ENCODE measurements at places on chromosomes 3 and 15.

GRCh38 chr3:134374105-134374790 is at the start of gene AMOTL2:
Gene AMOTL2 (minus strand): TSS chr3:134374447. CDS start chr3:134371433, 3,014 bp downstream.
- DNase-seq, result peak; percentile 72

- no peak for DNase-seq
Observed at GRCh38 chr3:42262525-42262924, 3.5 kb downstream of the CCK start.

GRCh38 chr15:71792521-71792920 is 17.8 kb upstream of the NR2E3 start:
- no peak for DNase-seq

GRCh38 chr3:122497425-122497824 is 17.3 kb downstream of the KPNA1 start:
- DNase-seq, result no peak

DNA sequence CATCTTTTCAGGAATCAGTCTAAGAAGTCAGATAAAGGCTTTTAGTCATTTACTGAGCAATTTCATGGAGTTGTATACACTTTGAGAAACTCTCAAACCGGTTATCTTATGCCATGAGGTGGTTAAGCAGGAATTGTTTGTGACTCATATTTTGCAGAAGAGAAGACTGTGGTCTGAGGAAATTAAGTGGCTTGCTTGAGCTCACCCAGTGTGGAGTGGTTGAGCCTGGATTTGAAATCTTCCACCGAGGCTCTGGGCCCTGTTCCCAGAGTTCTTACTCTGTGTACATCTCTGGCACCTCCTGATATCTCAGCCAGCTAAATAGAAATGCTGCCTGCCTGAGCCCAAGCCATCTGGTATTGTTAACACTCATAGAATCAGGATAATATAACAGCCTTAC is 37.8 kb upstream of the BCL6 start:
- peak; percentile 20 for DNase-seq

- DNase-seq, result no peak
Observed at GRCh38 chr3:6248528-6248927, 612.4 kb upstream of the GRM7 start.

DNA sequence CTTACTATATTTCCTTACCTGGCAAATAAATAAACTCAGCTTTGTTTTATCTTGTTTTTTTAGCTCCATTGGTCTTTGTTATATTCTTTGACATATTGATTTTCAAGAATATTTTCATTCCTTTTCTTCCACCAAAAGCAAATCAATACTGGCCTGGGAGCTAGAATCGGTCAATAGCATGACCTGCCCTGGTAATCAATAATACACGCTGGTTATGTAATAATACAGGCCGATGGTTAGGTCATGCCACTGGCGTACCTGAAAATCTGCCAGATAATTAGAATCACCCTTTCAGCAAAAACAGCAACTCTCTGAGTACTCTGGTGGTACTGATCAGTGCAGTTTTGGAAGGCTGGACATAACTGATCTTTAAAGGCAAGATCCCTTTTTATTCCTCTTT is 39.9 kb downstream of the PEAK1 start:
- no peak for DNase-seq

DNA sequence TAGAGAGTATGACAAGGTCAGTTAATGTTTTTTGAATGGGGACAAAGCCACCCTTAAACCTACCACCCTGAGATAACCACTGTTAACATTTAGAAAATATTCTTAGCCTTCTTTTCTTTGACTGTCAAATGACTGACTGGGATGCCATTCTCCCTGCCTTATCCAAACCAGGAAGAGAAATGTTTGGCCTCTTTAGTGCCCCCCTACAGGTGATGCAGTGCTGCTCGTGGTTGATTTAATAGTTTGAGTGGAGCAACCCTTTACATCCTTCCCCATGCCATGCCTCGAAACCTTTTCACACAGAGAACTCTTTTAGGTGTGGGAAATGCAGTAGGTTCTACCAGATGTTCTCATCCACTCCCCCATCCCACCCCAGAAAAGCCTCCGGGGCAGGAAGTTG is 38.7 kb upstream of the UMPS start:
- DNase-seq, result no peak

DNA sequence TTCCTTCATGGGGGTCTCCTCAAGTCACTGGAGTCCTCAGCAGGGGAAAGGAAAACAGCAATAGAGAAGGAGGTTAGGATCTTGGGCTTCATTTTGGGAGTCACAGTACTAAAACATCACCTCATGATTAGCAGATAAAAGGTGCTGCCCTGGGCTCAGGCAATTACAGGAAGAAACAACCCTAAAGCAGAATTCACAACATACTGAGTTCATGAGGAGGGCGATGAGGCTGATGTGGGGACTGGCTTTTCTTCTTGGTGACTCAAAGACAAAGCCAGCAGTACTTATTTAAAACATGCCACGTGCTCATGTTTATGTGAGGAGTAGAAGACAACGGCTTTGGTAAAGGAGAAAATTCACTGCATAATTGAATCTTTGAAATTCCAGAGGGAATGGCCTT is 822.3 kb upstream of the CFAP20DC start:
- DNase-seq, result no peak

- peak; percentile 50 for DNase-seq
Observed at GRCh38 chr3:173584093-173584837, 186.7 kb downstream of the NLGN1 start.

DNA sequence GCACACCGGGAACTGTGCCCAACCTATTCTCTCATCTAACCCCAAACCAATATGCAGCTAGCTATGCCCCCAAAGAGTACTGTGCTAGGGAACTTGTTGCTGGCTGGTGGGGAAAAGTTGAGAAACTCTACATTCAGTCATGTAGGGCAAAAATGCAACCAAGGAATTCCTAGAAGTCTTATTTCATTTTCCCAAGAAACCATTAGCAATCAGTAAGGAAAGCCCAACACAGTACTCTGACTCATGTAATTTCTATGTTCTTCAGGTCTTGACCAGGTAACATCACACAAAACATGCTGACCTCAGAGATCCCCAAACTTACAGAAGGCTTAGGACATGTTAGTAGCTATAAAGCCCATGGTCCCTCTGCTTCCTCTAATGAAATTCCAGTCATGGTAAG is 52.1 kb downstream of the TASOR start:
- DNase-seq, result no peak

DNA sequence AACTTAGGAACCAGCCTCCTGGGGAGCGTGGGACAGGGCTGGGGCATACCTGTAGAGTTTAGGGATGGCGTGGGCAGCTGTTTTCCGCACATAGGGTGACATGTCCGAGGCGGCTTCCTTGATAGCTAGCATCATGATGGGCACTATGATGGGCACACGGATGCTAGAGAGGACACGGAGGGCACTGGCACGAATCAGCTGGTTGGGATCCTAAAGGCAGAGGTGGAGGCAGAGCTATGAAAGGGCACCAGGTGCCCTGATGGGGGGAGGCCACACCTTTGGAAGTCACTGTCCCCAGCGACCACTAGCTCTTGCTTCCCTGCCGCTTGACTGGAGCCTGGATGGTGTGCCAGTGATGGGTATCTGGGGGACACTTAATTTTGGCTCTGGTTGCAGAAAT is 28.3 kb downstream of the AP3B2 start:
- DNase-seq, result no peak

GRCh38 chr3:121739902-121740301 is 9.6 kb downstream of the GOLGB1 start:
- DNase-seq, result no peak

- DNase-seq, result no peak
Observed at GRCh38 chr15:97196048-97197014, 764.2 kb upstream of the ARRDC4 start.

DNA sequence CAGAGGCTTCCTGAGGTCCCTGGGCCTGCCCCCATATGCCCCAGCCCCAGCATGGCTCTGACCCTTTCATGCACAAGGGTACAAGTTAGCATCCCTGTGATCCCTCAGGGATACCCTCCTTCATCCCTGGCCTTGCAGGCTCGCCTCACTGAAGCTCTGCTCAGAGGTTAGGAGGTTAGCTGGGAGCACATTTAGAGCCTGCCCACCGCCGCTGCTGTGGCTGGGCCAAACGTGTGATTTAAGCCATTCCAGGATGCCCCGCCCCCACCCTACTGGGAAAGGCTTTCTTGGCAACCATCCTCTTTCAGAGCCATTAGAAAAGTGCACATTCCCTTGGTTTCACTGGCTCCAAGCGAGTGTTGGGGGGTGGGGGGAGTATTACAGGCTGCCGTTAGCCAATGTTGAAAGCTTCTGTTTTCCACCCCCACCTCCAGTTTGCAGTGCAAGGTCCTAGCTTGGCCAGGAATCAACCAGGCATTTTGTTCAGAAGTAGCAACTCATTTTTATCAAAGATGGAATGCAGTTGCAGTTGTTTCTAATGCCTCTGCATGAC is 6.3 kb upstream of the HES1 start:
- peak; percentile 52 for DNase-seq

DNA sequence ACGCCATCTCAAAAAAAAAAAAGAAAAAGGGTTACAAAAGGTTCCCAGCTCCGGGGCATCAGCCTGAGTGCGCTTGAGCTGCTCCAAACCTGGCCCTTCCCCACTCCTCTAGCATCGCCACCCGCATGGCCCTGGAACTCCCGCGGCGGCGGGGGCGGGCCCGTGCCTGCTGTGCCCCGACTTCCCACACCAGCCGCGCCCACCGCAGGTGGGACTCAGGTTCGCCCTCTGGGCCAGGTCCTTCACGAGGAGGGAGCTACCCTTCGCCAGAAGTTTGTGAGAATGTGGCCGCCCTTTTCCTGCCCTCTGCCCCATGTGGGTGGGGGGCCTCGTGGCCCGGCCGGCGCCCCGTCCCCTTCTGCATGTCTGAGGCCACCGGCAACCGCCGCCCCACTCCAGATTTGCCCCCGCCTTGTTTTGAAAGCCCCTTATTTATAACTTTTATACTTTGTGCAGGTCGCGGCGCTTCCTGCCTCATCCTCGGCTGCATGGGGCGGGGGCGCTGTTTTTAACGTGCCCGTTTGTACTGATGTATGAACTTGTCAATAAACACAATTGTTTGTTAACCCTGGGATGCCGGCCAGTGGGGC is 507 bp upstream of the JMJD7 start:
- DNase-seq, result no peak

DNA sequence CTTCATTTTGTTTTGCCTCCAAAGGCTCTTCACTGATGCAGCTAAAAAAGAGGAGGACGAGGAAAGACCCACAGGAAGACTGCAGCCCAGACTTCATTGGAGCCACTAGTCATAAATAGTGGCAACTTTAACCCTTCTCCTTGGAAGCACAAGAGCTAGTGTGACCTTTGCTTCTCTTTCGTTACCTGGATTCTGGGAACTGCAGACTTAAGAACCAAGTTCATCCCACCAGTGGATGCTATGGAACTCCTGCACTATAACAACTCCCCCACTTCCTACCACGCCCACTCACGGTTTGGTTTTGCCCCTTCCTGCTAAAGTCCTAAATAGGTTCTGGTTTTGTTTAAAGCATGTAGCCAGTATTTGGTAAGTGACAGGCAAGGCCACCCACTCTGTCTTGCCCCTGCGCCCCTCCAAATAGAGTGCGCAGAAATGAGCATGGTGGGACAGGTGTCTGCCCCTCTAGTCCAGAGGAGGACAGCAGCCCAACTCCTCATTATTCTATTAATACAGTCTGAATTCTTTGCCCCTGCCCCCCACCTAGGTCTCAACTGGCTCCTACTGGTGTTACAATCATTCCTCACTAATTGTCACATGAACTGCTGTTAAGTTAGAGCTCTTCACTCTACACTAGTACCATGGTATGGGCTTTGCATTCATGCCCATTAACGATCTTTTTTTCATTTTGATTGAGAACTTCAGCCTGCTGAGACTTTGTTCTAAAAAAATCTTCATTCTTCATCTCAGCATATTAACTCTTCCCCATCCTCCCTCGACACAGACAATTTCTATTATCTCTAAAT is 504.6 kb downstream of the FOXP1 start:
- DNase-seq, result no peak

DNA sequence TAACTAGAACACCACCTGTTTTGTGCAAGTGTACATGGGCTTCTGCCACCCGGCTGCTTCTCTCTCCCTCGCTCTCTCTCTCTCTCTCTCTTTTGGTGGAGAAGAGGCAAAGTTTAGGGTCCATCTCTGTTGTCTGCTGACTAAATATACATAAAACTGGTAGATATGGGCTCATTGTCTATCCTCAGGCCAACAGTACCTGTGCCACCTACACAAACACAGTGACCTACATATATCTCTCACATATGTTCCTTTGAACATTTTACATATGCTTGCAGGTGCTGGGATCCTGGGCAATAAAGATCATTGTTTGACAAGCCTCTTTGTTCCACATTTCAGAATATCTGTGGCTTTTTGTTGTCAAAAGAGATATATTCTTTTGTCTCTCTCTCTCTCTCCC is 256.3 kb upstream of the KCNH8 start:
- DNase-seq, result no peak

DNA sequence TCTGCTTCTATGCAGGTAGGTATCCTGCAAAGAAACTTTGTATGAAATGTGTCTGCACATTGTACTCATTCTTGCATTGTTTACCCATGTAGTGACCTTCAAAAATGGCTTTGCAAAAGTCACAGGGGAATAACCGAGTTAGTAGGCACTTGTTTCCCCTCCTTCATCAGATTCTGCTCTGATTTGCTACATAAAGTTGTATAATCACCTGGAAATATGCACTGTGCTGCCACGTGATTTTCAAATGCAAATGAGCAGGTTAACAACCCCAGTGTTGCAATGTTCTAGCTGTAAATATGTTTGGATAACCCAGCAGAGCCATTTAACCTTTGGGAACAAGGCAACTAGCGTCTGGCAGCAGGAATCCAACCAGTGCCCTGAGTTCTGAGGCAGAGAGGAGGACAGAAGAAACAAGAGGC is at the start of gene KNG1:
TSS of gene KNG1 (plus strand) at position 321 of the 419 bp plus-strand sequence. CDS start 184 bp downstream, outside the sequence.
- DNase-seq, result no peak
